ENCODE measurements at places on chromosomes 16 and 17. TPM values are rescaled to one million over a fixed set of nuclear protein-coding genes. Genes with fewer than 3 reads are reported as not detected.

ABCC12 gene
- total RNA-seq, result not detected

CFAP97D1 gene
- total RNA-seq, result not detected

XYLT1 gene
- 3.2 TPM for total RNA-seq

IL17C gene
- total RNA-seq, result not detected

KATNIP gene
- 7.2 TPM for total RNA-seq

HIGD1B gene
- total RNA-seq, result not detected

CCT6B gene
- total RNA-seq, result 0.62 TPM
